ENCODE measurements at places on chromosomes 3 and 15.

GRCh38 chr3:194826594-194826993 is 140.9 kb downstream of the FAM43A start:
- no peak for DNase-seq

DNA sequence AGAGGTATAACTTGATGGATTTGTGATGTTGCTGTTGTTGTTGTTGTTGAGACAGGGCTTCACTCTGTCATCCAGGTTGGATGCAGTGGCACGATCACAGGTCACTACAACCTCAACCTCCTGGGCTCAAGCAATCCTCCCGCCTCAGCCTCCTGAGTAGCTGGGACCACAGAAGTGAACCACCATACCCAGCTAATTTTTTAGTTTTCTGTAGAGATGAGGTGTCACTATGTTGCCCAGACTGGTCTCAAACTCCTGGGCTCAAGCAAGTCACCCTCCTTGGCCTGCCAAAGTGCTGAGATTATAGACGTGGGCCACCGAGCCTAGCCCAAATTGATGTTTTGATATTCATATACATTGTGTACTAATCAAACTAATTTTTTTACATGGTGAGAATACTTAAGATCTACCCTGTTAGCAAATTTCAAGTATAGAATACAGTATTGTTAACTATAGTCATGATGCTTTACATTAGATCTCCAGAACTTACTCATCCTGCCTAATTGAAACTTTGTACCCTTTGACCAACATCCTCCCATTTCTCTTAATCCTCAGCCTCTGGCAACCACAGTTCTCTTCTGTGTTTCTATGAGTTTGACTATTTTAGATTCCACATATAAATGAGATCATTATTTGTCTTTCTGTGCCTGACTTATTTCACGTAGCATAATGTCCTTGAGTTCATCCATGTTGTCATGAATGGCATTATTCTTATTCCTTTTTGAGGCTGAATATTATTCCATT is 23.2 kb downstream of the LMCD1 start:
- DNase-seq, result peak; percentile 6

DNA sequence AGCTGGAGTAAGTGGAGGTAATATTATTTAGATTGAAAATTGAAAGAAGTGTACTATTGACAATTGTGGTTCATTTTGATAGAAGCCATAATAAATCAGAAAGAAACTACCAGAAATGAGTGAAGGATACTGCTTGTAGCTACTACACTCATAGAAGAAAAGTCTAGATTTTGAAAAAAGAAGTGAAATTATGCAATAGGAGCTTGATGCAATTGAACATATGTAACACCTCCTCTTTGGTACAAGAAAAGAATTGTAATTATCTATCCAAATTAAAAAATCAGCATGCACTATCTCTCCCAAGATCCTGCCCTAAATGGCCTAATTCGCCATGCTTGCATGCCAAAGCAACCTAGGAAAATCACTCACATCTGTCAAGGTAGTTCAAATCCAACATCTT is 51.1 kb upstream of the CD200R1L start:
- no peak for DNase-seq

DNA sequence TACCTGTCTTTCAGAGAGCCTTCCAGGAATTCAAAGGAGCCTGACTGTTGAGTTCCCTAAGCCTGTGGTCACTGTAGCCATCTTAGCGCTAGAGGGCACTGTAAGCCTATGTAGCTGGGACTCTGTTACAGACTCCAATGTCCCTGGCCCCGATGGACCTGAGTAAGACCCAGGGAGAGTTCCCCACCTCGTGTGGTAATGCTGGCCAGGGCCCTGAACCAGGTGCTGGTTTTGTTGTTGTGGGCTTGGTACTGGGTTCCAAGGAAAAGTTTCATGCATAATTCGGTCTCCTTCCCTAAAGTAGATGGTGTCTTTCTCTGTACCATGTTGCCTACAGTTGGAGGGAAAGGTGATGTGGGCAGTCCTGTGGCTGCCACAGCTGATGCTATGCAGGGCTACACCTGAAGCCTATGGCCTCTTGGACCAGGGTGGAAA is 32.4 kb downstream of the CDAN1 start:
- DNase-seq, result peak; percentile 61

DNA sequence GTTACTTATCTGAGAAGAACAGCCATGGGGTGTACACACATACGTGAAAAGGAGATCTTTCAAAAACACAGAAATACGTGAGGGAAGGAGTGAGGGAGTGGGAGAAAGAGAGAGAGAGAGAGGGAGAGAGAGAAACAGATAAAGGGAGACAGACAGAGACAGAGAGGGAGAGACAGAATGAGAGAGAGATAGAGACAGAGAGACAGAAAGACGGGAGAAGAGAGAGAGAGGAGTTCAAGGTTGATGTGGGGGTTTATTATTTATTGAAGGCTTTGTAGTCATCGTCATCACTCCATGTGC is 64.0 kb downstream of the CHST2 start:
- DNase-seq, result no peak

DNA sequence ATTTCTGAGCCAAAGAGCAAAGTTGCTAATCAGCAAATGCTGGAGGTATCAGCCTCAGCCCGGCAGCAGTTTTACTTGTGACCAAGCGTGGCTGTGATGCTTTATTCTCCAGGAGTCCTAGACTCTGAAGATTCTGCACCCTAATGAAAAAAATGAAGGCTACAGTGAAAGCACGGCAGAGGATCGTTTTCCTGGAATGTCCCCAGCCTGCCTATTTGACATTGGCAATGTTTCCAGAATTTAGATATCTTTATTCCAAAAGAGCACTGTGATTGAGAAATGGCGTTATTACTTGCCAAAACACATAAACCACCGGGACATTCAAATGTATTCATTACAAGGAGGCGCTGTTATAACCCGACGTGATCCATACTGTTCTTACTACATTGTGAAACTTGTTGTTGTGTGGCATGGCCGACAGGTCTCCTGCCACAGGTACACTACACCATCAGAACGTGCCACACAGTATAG is 263.8 kb downstream of the SLCO3A1 start:
- DNase-seq, result no peak

- DNase-seq, result no peak
Observed at GRCh38 chr15:73956743-73957135, 30.5 kb downstream of the LOXL1 start.

DNA sequence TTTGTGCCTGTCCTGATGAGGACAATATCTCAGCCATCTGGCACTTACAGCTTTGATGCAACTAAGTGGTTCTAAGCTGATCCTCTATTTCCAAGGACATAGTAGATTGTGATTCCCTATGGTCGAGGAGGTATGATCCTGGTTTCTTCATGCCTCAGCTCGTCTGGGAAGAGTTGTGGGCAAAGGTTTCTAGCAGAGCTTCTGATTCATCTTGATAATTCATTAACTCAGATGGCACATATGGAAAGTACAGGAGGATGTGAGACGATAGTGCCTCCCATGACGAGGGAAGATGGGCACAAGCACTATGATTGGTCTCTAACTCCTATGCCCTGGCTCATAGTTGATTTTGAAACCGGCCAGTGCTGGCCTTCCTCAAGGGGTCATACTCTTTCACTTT is 334.2 kb upstream of the SEMA6D start:
- DNase-seq, result no peak

DNA sequence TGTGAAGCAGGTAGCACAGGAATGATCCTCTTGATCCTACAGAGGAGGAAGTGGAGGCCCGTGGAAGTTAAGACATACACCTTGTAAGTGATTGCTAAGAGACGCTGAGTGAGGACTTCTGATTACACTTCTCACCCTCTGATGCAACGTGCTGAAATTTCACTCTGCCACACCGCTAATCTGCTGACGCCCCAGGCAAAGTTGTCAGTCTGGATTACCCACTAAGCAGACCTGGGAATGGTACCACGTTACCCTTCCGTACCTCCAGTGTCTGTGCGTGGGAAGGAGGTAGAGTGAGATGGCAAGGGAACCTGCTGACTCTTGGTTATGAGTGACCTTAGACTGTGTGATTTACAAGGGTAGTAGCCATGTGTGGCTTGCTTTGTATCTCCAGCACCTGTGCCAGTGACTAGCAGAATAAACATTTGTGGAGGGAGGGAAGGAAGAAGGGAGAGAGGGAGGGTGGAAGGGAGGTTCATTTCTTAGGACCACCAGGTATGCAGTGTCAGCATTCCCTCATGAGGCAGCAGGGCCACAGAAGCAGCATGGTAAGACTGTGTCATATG is 115.0 kb downstream of the ALDH1A2 start:
- DNase-seq, result no peak

GRCh38 chr3:50570508-50571279 is 1.4 kb downstream of the HEMK1 start:
- no peak for DNase-seq

- no peak for DNase-seq
Observed at GRCh38 chr3:53252096-53252946, 3.5 kb downstream of the TKT start.

- peak; percentile 64 for DNase-seq
Observed at GRCh38 chr15:66294157-66294931, 976 bp downstream of the DIS3L start.

- no peak for DNase-seq
Observed at GRCh38 chr3:117628823-117629291, 919.3 kb downstream of the TUSC7 start.

- no peak for DNase-seq
Observed at GRCh38 chr3:159861369-159861987, 127.2 kb upstream of the IL12A start.

GRCh38 chr15:27454281-27455075 is 483.5 kb downstream of the GABRG3 start:
- DNase-seq, result no peak

- no peak for DNase-seq
Observed at GRCh38 chr3:153961494-153961893, 159.7 kb upstream of the ARHGEF26 start.

DNA sequence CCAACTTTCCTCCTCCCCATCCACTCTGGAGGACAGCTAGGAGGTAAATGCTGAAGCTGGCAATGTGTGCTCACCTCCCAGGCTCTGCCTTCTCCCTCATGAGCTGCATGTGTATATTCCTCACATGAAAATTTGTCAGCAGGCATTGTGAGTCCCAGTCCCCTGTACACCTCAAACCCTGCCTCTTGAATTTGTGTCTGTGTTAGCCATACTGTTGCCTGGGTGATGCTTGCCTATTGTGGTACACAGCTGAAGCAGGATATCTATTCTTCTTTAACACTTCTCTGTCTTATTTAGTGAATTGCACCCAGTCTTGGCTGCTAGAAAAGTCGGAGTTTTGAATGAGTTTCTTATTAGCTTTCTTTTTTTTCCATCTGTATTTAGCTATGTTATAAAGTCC is 586.0 kb upstream of the TGFBR2 start:
- no peak for DNase-seq

DNA sequence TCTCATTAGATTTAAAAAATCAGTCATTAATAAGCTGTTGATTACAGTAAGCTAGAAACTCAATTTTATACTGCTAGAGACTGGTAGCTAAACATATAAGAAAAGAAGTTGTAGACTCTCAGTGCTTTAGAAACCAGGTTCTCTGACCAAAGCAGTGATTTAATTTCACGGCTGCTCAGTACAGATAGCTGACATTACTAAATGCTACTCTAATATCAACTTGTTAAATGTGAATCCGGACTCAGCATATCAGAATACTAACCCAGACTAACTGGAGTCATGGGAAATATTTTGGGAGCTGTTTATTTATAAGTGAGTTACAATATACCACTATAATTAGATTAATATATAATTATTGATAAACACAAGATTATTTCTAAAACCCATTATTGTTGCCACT is 80.4 kb downstream of the NEDD4 start:
- no peak for DNase-seq

Data from activated CD4-positive, alpha-beta T cell treated with anti-CD3 and anti-CD28 coated beads, Interleukin-2, Interleukin-4, amounts not matched to agents 100 ng/mL and 50 ng/mL, durations not matched to agents 16 hours and 8 hours (primary cell).